Activated T-helper 17 cell treated with anti-CD3 and anti-CD28 coated beads, Interleukin-2, amount 50 U/mL, for 72 hours (primary cell): ENCODE measurements at places on chromosomes 6 and 20.
A peak's percentile ranks its signal among the peaks of the same experiment; 100 is the strongest.

- peak; percentile 31 for ATAC-seq
These were observed 40.3 kb downstream of the PRDM1 start for GRCh38 chr6:106126482-106126881.

- ATAC-seq: no peak
These were observed 6.5 kb upstream of the PFDN4 start for GRCh38 chr20:54201268-54201846.

GRCh38 chr6:131680868-131681267 is 20.3 kb downstream of the OR2A4 start:
- no peak for ATAC-seq

GRCh38 chr6:109263873-109264700 is 118.2 kb downstream of the CD164 start:
- no peak for ATAC-seq

DNA sequence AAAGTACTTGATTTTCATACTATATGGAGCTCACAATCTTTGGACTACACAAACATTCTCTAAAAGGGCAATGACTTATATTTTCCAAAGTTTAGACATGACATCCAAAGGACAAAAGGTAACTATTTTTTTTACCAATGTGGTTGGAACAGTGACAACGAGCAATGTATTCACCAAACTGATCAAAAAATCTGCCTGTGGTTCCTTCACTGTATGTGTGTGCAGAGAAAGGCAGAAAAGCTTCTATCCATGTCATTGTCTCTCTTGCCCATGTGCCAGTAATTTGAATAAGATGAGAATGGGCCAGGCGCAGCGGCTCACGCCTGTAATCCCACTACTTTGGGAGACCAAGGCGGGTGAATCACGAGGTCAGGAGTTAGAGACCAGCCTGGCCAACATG is 25.5 kb downstream of the MCUR1 start:
- peak; percentile 76 for ATAC-seq

DNA sequence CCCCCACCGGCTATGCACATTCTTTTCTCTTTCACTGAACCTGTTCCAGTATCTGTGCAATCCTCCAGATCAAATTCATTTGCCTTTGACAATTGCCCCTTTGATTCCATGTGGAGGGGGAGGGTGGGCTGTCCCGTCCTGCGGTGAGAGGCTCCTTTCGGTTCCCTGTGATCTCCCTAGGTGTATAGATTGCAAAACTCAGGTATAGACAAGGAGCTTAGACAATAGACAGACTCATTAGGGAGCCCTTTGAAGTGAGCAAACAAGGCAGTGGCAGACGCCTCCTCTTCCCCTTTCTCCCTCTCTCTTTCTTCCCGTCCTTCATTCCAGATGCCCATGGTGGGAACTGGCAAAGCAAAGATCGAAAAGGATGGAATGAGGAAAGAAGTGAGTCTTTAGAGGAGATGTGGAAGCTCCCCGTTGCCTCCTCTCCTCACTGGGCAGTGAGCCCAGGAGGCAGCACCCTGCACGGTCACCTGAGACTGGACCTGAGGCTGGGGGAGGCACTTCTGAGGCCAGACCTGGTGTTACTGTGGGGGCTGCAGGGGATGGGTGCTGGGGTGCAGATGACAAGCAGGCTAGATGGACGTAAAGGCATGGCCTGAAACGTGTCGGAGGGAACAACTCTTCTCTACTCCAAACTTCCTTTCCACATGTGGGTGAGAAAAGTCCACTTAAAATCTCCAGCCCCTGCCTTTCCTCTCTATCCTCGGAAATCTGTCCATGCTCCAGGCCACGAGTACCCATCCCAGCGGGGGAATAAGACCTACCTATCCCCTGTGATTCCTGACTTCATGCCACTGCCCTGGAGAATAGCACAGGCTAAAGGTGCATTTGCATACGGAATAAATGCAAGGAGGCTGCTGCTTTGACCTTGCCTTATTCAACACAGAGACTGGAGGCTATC is 256.6 kb upstream of the FOXQ1 start:
- ATAC-seq: no peak

DNA sequence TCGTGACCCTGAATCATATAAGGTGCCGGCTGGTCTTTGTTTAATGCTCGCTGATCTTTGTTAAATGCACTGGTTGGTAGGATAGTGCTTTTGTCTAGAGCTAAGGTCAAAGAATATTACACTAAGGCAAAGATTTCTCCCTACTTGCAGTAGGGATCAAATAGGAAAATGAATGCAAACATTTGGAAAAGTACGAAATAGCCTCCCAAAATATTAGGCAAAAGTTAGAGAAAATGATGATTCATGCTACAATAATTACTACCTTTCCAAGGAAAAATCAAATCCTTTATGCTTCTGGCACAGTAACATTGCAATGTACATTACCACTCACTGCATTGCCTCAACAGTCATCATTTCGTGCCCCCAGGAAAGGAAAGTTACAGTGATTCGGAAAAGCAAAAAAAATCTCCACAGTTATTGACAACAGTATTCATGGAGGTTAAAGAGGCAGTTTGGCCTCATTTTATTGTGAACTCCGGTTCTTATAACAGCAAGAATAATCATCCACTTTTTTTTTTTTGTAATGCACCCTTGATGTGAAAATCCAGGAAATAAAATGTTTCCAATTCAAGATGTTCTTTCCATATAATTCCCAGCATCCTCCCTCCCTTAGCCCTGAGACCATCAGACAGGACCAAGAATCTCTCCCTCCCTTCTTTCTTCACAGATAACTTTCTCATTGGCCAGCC is 61.7 kb upstream of the ZMYND8 start:
- no peak for ATAC-seq

DNA sequence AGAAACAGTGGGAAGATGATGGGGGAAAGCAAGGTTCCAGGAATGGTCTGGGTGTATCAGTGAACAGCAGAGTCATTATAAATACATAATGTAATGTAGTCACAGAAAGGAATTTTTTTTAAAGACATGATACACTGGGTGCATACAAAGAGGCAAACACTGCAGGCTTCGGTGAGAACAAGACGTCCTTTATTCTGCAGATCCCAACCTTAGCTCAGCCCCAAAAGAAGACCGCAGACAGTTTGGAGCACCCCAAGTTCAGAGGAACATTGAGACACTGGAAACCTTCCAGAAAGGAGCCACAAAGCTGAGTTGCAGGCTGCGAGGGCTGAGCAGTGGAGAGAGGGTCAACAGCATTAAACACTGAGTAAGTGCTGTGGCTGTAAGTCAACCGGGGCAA is 30.6 kb upstream of the FOXC1 start:
- no peak for ATAC-seq

- ATAC-seq: peak; percentile 88
These were observed 2.5 kb downstream of the TNFRSF6B start for GRCh38 chr20:63698739-63699465.

DNA sequence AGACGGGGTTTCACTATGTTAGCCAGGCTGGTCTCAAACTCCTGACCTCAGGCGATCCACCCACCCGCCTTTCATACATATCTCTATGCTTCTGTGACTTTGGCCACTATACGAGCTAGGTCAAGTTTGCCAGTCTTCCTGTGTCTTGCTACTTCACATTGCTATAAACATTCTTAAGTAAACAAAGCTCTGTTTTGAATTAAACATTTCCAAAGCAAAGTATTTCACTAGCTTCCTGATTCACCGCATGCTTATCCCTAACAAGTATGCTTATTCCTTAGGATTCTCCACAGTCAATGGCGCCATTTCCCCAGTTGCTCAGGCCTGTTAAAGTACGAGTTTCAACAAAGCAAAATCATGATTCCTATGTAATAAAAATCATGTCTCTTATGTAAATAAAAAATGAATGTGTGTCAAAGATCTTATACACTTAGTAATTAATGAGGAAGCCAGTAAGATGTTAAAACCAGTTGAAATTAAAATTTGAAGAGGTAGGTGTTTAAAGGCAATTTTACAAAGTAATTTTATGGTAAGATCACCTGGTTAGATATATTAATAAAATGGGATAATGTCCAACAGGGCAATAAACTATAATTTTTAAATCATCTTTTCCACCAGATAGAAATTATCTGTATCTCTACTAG is 88.5 kb downstream of the PRKN start:
- no peak for ATAC-seq

DNA sequence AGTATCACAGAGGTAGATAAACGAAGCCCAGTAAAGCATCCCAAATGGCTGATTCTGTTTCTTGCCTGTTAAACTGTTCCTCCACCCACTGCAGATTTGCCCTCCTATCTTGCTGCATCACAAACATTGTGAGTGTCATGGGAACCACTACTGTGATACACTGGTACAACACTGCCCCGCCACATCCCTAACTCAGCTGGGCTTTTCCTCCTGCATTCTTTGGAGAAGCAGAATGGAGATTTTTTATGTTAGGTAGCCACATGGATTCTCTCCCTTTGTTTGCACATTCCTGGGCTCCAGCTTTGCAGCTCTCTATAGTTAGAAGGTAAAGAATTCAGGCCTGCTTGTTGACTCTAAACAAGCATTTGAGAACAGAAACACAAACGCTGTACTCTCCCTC is 234.1 kb downstream of the TMEM242 start:
- ATAC-seq: no peak

GRCh38 chr6:26213334-26214075 is 126.3 kb downstream of the HFE start:
- ATAC-seq: no peak

GRCh38 chr6:31717499-31718222 is 2.5 kb downstream of the LY6G6D start:
- ATAC-seq: no peak

DNA sequence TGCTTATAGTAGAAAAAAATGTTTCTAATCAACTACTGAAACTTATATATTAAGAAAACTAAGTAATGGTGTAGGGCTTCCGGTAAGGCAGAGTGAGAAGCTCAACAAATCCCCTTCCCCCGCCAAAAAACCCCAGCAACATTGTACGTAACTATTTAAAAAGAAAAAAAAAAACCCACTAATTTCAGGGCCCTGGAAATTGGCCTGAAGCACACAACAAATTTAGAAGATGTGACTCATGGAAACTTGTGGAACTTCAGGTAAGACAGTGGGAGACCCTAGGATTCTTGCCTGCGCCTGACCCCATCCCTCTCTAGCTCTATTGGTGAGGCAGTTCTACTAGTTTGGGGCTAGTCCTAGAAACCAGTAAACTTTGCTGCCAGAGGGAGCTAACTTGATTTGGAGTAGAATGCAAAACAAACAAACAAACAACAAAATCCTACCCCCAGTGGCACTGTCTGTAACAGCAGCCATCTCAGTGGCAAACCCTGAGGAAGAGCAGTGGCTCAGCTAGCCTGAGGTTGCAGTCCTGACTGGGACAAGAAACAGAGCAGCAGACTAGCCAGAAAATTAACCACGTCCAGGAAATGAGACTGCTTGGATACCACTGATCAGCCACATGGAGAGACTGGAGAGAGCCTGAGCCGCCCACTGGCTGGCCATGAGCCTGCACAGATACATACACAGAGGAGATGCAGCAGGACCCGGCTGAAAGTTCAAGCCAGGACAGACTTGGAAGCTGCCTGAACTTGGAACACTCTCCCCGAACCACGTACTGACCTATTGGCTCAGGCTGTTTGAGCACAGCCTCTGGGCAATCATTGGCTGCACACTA is 135.1 kb downstream of the TBXT start:
- ATAC-seq: peak; percentile 42

DNA sequence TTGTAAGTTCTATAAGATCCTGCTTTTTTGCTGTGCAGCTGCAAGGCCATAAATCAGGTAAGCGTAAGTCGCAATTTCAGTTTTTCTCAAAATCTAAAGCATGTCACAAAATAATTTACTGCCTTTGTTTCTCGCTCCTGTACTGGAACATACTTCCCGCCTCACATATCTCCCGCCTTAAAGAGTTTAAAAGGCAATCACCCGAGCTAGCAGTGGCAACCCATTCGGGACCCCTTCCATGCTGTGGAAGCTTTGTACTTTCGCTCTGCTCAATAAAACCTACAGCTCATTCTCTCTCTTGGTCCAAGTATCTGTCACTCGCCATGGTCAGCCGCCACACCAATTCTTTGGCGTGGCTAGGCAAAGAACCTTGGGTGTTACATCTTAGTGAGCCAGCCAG is 34.0 kb downstream of the CEP85L start:
- ATAC-seq: no peak

GRCh38 chr20:59976156-59976782 is 18.0 kb downstream of the CDH26 start:
- no peak for ATAC-seq

- no peak for ATAC-seq
These were observed 207.1 kb upstream of the PRSS16 start for GRCh38 chr6:27040244-27041042.

- peak; percentile 70 for ATAC-seq
These were observed 77.1 kb downstream of the SGK1 start for GRCh38 chr6:134240665-134241431.

- no peak for ATAC-seq
These were observed 281.2 kb upstream of the JARID2 start for GRCh38 chr6:14964556-14965270.

DNA sequence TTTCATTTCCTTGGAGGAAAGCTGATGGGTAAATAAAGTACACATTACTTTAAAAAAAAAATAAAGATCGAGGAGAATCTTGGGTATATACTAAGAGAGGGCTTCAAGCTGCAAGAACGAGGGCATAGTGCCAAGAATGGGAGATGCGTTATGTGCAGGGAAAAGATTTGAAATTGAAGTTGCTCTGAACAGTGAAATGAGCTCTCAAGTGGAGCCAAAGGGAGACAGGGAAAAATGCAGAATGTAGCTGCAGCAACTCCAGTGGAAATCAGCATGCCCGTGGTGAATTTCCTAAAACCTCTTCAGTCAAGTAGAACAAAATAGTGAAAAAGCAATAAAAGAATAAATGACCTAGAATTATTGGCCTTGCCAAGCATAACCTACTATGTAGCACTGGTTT is 11.4 kb upstream of the COL9A1 start:
- no peak for ATAC-seq

DNA sequence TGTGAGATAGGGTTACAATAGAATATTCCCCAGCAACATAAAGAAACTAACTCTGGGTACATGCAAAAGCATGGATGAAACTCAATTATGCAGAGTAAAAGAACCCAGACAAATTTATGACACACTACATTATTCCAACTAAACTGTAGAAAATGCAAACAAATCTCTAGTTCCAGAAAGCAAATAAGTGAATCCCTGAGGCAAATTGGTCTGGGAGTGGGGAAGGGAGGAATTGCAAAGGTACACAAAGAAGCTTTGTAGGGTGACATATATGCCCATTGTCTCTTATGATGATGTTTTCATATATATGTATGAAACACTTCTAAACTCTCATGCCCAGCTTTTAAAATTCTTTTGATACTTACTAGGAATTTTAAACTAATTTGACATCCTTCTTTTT is 266.0 kb downstream of the CDKAL1 start:
- ATAC-seq: no peak

DNA sequence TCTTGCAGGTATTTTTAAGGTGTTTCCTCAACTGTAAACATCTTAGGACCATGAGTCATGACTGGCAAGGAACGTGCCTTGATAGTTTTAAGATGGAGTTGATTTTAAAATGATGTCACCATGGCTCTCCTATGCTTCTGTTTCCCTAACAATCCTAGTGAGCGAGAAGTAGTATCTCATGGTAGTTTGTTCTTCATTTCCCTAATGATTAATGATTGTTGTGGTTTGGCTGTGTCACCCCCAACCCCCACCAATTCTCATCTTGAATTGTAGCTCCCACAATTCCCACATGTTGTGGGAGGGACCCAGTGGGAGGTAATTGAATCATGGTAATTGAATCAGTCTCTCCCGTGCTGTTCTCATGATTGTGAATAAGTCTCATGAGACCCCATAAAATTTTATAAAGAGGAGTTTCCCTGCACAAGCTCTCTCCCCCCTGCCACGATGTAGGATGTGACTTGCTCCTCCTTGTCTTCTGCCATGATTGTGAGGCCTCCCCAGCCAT is 16.8 kb upstream of the BNIP5 start:
- no peak for ATAC-seq

GRCh38 chr6:52385074-52385473 is 23.1 kb downstream of the PAQR8 start:
- ATAC-seq: peak; percentile 40

- ATAC-seq: peak; percentile 24
These were observed 4.9 kb upstream of the PI16 start for GRCh38 chr6:36949636-36950035.
